Naive thymus-derived CD8-positive, alpha-beta T cell (primary cell): ENCODE measurements at places on chromosomes 11 and 22.

DNA sequence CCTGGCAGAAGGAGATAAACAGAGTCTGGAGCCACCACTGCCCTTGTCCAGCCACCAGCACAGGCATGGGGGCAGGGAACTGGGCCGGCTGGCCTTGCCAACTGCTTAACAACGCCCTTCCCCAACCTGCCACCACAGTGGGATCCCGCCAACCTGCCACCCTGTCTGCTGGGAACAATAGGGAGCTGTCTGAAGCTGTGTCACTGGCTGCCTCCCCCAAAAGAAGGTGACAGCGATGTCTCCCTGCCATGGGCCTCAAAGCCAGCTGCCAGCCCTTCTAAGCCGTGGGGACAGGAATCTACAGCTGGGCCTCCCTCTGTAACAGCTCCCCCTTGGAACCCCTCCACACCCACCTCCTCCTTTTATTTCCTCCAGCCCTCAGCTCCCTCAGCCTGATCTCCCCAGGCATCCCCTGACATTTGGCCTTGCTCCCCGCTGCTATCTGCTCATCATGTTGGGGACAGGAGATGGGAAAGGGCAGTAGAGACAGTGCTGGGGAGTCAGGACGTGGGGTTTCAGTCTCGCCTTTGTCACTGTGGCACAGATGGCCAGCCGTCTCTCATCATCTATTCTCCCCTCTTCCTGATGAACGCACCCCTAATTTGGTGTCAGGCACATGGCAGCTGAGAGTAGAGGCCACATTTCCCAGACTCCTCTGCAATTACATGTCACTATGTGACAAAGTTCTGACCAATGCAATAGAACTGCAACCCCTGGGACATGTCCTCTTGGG lies 51.3 kb upstream of the PRDM11 start:
- no peak for DNase-seq

DNA sequence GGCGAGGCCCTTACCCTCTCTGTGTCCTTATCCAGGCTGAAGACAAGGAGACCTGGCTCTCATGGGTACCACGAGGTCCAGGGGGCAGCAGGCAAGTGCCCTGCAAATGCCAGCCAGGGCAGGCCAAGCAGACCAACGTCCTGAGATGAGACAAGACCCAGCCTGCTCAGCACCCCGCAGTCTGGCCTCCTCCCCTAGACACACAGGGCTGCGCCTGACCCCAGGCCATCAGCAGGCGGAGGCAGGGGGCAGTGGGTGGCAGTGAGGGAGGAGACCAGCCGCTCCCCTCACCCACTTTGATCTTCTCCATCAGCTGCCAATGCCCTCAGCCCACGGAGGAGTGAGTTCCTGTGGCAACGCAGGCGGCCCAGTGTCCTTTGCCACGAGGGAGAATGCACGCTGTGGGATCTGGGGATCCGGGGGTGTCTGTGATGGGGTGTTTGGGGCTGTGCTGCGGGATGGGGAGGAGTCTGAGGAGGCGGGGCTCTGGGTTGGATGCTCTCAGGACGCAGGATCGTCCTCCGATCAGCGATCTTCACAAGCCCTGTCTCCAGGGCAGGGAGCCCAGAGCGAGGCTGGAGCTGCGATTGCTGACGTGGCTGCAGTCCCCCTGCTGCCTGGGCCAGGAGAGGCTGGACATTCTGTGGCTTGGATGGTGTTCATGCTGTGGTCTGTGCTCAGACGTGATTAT lies 30.5 kb upstream of the PPARA start:
- DNase-seq = no peak

- DNase-seq = no peak
Observed at GRCh38 chr11:131910523-131911387, 540.3 kb downstream of the NTM start.

DNA sequence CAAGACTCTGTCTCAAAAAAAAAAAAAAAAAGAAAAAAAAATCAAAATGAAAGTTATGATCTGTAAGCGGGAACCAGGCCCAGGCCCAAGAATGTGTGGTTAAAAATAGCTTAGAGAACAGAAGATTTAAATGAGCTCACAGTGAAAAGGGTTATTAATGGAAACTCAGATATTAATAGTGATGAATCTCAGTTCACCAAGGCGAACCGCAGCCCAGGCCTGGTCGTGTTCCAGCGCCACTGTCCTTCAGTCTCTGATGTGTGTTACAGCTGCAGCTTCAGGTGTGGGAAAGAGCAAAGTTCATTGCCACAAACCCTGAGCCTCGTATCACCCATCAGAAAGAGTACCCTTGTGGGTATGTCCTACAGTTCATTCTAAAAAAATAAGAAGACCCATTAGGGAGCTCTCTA lies 107.1 kb downstream of the GAB2 start:
- no peak for DNase-seq

- DNase-seq = no peak
Observed at GRCh38 chr11:17012712-17013547, 1.3 kb downstream of the PLEKHA7 start.

DNA sequence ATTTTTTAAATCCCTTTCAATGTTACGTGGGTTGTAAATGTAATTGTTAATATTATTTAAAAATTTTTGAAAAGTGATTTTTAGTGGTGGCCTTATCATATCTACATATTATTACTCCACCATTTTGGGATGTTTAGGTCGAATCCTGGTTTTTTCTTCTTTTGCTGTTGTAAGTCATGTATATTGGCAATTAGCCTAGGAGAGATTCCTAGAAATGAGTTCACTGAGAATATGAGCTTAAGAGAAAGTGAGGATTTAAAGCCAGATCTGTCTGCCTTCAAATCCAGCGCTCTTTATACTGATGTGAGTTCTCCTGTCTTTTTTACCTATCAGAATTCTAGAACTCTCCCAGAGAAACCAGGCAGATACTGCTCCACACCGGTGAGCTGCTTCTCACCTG lies 56.1 kb downstream of the PTPRJ start:
- no peak for DNase-seq

DNA sequence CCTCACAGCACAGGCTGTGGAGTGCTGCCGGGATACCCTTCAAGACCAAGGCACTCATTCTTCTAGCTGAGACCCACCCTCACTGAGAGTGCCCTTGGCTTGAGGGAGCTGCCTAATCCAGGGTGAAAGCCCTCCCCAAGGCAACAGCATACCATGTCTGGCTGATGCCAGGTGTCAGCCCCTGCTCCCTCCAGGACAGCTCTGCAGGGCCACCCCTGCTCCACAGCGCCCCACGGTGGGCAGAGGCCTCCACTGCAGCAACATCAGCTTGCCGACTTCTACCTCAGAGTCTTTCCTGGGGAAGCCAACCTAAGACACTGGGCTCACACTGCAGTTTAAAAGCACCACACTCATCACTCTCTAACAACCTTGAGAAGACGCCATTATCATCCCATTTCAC lies 29.0 kb downstream of the TTLL1 start:
- peak; percentile 11 for DNase-seq

GRCh38 chr22:31442768-31443489 lies 43.5 kb downstream of the DRG1 start:
- DNase-seq = no peak

DNA sequence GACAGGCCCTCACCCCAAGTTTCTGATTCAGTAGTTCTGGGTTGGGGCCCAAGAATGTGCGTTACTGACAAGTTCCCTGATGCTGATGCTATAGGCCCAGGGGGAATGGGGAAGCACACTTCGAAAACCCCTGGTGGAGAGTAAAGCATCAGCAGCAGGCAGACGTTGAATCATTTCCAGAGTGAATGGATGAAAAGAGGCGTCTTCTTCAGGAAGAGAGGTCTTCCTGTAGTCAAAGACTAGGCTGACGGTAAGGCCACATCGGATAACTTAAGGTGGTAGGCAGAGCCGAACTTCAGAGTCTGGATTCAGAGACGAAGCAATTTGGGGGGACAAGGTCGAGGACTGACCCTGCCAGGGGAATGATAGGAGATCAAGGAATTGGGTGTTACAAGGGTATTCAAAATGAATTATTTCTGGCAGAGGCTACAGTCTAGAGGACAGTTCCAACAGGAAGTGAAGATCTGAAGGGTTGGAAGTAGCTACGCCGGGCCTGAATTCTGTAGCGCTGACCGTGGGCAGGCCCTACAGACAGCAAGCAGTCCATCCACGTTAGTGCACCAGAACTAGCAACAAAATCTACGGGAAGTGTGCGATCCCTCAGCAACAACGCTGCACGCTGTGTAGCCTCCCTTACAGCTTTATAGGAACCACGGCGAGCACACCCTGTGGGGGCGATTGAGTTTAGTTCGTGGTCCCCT lies 862 bp upstream of the CENATAC start:
- peak; percentile 9 for DNase-seq

DNA sequence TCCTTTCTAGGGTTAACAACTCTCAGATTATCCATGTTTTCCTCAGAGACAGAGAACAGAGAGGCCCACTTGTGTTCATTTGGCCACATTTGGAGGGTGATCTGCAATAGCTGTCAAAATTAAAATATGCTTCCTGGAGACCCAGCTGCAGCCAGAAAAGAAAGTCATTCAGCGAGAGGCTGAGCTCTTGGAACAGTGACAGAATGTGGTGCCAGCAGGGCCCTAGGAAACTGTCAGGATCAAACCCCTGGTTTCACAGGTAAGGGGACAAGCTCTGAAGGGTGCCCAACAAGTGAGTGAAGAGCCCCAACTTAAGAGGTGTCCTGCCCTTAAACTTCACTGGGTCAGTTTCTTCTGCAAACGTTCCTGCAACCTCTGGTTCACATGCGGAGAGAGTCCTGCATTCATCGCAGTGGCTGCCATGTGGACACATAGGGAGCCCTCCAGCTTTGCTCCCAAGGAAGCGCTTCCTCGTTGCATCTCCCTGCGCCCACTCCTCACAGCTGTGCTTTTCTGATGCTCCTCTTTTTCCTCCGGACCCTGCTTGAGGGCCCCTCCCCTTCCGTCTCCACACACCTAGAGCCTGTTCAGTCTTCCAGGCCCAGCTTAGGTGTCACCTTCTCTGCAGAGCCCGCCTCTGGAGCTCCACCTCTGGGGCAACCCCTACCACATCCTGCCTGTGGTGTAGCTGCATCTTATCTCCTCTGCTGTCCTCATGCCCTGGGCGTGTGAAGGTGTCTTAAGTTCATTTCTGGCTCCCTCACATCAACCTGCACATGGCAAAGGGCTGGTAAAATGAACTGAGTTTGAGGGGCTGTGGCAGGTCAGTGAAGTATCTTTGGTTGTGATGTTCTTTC lies 3.9 kb downstream of the UCP3 start:
- peak; percentile 94 for DNase-seq

- DNase-seq = no peak
Observed at GRCh38 chr22:38745676-38746460, 9.9 kb downstream of the SUN2 start.

DNA sequence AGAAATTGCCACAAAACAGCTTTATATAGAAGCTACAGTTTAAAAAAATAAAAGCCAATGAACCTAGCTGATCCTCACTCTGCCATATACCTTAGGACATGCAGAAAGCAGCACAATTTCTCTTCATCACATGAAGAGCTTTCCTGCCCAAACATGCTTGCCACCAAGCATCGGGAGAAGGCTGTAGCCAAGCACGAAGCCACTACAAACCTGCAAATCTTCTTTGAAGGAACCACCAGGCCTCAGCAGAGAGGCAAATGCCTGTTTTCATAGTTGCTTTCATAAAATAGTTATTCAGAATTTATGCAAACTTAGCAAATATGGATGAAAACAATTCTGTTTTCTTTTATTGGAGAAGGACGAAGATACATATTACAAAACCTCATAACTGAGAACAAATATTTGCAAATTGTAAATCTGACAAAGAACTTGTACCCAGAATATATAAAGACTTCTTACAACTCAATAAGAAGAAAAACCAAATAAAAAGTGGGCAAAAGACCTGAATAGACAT lies 100.3 kb downstream of the RBFOX2 start:
- DNase-seq = no peak

- no peak for DNase-seq
Observed at GRCh38 chr11:35539781-35540281, 14.4 kb upstream of the PAMR1 start.

- DNase-seq = peak; percentile 94
Observed at GRCh38 chr22:44620129-44620840, 81.7 kb upstream of the PRR5 start.

- DNase-seq = no peak
Observed at GRCh38 chr11:44817207-44817949, 90.6 kb downstream of the TSPAN18 start.

- no peak for DNase-seq
Observed at GRCh38 chr11:25633230-25633629, 698.7 kb upstream of the ANO3 start.

- DNase-seq = no peak
Observed at GRCh38 chr11:69393865-69394233, 87.6 kb upstream of the LINC01488 start.

- no peak for DNase-seq
Observed at GRCh38 chr11:96063053-96063452, 139.1 kb upstream of the MTMR2 start.

DNA sequence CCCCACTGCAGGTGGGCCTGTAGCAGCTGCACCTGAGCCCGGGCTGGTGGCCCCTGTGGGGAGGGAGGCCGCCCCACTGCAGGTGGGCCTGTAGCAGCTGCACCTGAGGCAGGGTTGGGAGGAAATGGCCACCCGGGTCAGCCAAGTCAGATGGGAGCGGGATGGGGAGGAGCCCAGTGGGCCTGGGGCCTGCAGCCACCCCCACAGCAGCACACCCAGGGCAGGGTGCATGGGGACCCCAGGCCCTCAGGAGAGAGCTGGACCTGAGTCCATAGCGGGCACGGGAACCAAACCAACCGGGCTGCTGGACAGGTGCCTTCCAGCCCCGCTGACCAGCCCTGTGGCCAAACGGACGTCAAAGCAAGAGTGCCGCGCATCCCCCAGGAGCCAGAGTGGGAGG lies 61.7 kb downstream of the BRD1 start:
- no peak for DNase-seq

- peak; percentile 93 for DNase-seq
Observed at GRCh38 chr11:61021661-61022212, 50.3 kb downstream of the CD6 start.

- no peak for DNase-seq
Observed at GRCh38 chr22:42544686-42545085, 9.1 kb upstream of the SERHL2 start.

DNA sequence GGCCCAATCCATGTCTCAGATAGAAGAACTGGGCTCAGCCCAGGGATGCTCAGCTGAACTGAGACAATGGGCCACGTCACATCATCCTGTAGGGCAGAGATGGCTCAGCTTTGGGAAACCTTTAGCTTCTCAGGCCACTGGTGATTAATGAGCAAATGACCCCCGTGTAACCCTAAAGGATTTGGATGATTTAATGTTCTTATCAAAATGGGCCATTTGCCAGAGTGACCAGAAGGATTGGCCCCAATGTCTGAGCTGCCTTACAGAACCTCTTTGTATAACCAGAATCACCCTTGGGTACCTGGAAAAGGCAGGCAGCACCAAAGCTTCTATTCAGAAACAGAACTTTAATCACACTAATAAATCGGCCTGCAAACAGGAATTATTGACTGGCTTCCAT lies 73.7 kb downstream of the ABTB2 start:
- DNase-seq = no peak

DNA sequence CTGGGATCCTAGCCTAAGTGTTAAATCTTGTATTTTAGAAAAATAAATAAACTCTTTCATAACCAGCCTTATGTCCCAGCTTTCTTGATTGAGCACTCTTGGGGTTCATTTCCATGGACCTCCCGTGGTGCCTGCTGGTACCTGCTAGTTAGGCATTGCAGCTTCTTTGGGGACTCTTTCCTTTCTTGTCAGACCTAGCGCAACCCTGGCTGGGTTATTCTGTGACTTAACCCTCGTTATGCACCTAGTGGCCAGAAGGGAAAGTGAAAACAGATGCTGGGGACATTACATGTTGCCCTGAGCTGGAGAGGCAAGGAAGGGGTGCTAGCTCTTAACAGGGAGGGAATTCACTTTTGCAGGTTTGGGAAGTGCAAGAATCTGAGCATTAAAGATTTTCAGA lies 46.8 kb downstream of the APIP start:
- no peak for DNase-seq

GRCh38 chr22:44570476-44571445 lies 72.7 kb upstream of the RTL6 start:
- DNase-seq = no peak
